RPMI7951 (cell line): ENCODE measurements at places on chromosomes 3 and 15. TPM values are rescaled to one million over a fixed set of nuclear protein-coding genes. Genes with fewer than 3 reads are reported as not detected.

DNA sequence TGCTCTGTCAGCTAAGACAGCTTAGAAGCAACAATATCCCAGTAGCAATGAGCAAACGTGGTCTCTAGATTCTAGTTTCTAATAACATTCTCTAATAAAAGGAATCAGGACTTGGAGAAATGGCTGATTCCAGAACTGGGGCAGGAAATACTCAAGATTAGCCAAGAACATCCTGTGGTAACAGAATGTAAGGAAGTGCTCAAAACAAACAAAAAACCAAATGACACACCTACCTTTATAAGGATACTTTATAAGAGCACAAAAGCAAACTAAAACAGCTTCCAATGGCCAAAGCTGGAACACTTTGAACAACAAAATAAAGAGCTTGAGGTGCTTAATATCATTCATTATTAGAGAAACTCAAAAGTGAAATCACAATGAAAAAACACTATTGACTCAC is 33.1 kb upstream of the EIF5A2 start:
- DNase-seq: no peak

GRCh38 chr3:194787650-194788049 is 102.0 kb downstream of the FAM43A start:
- DNase-seq: no peak

DNA sequence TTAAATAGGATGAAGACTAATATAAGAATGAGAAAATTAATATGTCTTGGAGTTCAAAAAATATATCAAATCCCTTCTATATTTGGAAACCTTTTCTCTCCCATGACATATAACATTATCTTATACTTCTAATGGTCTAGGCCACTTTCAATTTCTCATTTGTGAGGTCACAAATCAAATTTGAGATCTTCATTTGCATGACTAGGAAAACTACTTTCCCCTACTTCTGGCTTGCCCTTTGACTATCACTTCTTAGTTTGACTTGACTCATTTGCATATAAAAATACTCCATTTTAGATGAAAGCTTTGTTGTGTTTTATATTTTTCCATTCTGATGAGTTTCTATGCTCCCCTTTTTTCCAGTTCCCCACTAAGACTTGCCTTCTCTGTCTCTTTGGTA is 598.6 kb upstream of the TBL1XR1 start:
- no peak for DNase-seq

- peak; percentile 66 for DNase-seq
These were observed 22.9 kb downstream of the FYCO1 start for GRCh38 chr3:45972534-45973402.

DNA sequence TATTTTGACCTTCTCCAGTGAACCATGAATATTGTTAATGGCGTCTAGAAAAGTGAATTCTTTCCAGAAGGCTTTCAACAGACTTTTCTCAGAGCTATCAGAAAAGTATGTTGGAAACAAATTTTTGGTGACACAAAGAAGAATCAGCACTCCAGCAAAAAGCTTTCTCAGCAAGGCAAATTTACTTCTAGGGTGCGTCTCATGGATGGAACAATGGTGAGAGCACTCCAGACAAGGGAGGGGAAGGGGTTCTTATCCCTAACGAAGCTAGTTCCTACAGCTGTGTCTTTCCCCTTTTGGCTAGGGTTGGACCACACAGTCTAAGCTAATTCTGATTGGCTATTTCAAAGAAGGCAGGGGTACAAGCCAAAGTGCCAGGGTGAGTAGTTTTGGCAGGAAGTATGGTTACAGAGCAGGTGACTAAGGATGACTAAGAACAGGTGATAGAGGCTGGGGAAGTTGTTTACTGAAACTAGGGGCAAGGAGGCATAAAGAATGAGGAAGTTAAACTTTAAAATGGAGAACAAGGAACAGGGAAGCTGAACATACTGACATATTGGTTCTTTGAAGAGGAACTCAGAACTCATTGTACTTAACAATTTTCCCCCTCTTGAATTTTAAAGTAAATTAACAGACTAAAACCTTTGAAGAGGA is 959.8 kb downstream of the NAALADL2 start:
- no peak for DNase-seq

DNA sequence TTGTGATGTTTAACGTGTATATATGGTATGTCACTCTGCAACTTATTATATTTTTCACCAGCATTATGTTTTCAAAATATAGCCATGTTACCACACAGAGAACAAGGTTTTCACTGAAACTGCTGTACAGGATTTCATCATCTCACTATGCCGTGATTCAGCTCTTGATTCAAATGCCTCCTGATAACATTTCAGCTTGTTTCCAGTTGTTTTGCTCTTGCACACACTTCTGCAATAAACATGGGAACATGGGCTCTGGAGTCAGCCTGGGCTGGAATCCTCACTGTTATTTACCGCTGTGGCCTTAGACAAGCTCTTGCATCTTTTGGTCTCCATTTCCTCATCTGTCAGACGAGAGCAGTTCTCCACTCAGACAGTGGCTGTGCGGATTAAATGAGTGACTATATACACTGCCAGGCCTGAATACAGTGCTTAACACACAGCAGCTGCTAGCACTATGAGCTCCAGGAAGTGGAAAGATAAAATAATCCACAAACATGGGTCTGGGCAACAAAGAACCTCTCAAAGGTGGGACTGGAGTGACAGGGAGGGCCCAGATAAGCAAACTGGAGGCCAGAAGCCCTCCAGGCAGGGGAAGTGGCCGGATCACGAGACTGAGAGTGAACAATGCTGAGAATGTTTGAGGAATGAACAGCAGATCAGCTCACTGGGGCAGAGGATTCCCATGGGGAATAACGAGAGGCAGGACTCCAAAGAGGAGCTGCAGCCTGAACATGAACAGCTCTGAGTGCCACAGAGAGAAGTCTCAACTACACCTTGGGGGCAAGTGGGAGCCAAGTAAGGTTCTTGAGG is 17.7 kb downstream of the NTRK3 start:
- DNase-seq: peak; percentile 68

DNA sequence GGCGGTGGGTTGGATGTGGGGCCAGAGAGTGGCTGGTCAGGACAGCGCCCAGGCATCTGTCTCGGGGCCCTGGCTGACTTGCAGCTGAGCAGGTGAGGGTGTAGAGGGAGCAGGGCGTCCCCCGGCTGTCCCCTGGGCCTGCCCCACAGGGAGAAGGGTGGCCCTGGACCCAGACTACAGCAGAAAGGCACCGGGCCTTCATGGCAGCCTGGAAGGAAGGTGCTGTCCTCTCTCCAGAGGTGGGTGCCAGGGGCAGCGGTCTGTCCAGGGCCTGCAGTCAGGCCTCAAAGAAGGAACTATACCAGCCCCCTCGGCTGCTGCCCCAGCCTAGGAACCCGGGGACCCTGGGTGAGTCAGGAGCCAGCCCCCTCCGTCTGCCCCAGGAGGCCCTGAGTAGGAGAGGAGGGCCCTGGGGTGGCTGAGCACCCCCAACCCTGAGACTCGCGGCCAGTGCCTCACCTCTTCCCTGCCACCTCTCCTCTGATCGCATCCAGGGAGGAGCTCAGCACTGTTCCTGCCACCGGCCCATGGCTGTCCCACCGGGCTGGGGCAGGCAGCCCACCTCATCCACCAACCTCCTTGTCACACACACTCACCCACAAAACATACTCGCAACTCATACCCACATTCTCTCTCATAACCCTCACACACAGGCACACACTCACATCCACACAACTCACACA is 133.5 kb downstream of the FBLN2 start:
- no peak for DNase-seq

- DNase-seq: no peak
These were observed 558 bp upstream of the NCEH1 start for GRCh38 chr3:172711454-172711795.

The GREM1 gene
- total RNA-seq: 68.1 and 79.4 TPM in 2 replicates

The IL17RD gene
- 8.8 and 18.7 TPM in 2 replicates for total RNA-seq

The MUC20 gene
- total RNA-seq: not detected in 2 replicates

The CPA3 gene
- total RNA-seq: not detected in 2 replicates
